ENCODE measurements at places on chromosomes 13 and 19.

GRCh38 chr13:109802936-109803335 lies 16.6 kb upstream of the IRS2 start:
- peak; percentile 23 for DNase-seq

DNA sequence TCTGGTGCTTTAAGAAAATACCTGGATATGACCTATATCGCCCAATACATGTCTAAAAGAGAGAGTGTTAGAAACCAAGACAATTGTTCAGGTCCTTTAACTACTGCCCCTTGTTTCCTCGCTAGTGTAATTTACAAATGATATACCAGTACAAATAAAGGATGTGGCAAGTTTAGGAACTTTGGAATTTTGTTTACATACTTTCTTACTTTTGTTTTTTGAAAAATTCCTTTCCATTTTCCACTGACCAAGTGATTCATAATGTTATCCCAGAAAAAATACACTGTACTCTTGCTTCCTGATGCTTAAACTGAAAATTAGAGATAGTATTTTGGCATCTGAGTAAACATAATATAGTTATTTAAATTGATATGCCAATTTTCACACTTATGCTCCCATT lies 96.8 kb upstream of the CSNK1A1L start:
- DNase-seq = no peak

DNA sequence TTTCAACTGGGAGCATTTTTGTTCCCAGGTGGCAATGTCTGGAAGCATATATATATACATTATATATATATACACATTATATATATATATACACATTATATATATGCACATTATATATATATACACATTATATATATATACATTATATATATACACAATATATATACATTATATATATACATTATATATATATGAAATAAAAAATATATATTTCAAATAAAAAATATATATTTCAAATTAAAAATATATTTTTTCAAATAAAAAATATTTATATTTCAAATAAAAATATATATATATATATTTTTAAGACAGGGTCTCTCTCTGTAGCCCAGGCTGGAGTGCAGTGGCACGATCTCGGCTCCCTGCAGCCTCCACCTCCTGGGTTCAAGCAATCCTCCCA lies 61.5 kb downstream of the ADGRE1 start:
- DNase-seq = no peak

DNA sequence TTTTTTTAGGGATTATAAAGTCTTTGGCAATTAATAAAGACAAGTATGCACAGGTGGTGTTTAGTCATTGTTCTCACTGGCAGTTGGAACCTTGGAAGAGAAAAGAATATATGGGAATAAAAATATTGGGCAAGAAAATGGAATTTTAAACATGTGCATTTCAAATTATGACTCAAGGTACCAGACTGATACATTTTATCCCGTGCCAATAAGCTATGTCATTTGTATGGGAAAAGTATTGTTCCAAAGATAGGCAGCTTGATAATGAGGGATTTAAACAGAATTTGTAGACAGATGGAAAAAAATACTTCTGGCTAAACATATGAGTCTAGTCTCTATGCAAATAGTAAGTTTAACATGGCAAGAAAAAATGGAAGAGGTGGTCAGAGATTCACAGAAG lies 169.5 kb upstream of the UFM1 start:
- DNase-seq = no peak

DNA sequence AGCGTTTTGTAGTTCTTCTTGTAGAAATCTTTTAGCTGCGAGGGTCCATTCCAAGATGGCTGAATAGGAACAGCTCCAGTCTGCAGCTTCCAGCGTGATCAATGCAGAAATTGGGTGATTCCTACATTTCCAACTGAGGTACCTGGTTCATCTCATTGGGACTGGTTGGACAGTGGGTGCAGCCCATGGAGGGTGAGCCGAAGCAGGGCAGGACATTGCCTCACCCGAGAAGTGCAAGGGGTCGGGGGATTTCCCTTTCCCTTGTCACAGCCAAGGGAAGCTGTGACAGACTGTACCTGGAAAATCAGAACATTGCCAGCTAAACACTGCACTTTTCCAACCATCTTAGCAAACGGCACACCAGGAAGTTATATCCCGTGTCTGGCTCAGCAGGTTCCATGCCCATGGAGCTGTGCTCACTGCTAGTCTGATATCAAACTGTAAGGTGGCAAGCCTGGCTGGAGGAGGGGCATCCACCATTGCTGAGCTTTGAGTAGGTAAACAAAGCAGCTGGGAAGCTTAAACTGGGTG lies 176.0 kb upstream of the SPRY2 start:
- no peak for DNase-seq

- no peak for DNase-seq
Measured at GRCh38 chr13:69648340-69649062, 459.1 kb upstream of the ATXN8OS start.

- no peak for DNase-seq
Measured at GRCh38 chr13:113954046-113954835, 19.6 kb downstream of the C13orf46 start.

DNA sequence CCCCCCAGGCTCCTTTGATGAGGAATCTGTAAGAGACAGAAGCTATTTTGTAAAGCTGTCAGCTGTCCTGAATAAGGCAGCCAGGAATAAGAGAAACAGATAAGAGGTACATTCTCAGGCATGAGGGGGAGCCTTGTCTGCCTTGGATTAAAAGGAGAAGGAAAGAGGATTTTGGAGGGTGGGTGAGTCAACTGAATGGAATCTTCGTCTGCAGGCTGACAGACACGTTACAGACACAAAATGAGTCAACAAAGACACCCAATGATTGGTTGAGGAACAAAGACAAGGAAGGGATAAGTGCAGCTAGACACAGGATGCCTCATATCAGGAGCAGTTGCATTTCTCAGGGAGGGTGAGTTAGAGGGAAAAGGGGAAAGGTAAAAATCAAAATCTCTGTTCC lies 162.5 kb downstream of the OLFM4 start:
- no peak for DNase-seq

DNA sequence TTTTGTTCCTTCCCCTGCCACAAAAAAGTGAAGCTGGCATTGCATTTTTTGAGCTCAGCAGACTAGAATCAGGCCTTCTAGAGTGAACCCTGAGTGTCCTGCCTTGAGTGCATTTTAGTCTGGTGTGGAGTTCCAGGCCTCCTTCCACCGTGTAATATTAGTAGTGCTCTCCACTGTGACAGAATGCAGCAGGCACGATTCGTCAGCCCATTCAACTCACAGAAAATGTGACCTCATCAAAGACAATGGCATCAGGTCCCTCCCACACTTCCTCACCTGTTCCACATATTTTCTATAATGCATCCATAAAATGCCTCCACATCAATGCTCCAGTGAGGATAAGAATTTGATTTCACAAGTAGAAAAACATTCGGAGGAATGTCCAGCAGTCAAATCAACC lies 227.6 kb downstream of the FGF9 start:
- DNase-seq = no peak

DNA sequence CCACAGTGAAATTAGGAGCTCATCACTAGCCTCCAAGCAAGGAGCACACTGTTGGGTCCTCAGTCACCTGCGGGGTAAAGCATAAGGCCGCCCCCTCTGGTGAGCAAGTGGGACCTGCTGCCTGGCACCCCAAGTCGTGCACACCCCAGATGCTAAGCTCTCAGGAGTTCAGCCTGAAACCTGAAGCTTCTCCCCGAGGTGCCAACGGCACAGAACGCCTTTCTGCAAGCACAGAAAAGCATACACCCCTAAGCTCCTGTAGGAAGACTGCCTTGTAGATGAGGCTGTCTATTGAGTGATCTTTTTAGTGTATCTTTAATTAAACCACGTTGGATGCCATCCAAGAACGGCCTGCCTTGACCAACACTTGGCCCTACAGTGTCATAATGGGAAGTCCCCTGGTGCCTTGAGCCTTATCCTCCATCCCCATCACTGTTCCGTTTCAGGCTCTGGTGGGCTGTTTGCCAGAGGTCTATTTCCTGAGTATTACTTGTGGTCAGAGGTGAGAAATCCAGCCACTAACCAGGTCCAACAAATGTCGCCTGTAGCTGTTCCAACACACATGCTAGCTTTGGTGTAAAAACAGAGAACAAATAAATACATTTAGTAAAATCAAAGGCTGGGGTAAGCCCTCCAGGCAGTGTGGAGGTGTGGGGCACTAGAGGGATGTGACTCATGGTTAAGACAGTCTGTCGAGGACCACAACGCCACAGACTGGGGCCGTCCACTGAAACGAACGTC lies 44.8 kb downstream of the C13orf42 start:
- DNase-seq = no peak

DNA sequence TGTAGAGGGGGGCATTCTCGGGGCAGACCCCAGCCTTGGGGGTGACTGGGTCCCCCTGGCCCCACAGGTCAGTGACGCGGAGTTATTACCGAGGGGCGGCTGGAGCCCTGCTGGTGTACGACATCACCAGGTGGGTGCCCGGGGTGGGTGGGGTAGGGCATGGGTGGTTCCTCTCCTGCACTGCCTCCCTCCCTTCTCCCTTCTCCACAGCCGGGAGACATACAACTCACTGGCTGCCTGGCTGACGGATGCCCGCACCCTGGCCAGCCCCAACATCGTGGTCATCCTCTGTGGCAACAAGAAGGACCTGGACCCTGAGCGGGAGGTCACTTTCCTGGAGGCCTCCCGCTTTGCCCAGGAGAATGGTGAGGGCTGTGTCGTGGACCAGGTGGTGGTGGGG lies 5.7 kb downstream of the RAB4B start:
- DNase-seq = no peak

DNA sequence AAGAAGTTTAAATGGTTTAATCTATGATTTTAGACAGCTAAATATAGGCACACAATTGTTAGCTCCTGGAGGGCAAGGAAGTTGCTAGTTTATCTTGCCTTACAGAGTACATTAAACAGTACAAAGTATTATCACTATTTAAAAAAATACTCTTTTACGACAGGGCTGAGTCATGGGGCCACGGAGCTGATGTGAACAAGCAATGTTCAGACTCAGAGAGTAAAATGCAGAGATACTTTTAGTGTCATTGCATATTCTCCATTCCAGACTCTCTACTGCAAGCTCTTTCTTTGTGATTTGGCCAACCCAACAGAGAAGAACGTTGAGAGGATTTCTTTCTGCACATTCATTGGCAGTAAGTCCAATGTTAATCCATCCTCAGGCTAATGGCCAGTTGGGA lies 352.4 kb downstream of the SPRY2 start:
- DNase-seq = no peak

DNA sequence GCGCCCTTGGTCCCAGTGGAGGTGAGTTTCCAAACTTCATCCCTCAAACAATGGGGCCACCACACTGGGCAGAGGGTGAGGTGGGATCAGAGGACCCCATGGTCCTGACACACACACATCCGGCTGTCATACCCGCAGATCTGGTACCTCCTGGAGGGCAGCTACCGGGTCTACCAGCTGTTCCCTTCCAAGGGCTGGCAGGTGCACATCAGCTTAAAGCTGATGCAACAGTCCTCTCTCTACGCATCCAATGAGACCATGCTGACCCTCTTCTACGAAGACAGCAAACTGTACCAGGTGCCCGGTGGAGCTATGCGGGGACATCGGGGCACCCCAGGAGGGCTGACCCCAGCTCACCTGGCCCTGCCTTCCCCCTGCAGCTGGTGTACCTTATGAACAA lies 14.0 kb upstream of the PSMD8 start:
- DNase-seq = no peak

DNA sequence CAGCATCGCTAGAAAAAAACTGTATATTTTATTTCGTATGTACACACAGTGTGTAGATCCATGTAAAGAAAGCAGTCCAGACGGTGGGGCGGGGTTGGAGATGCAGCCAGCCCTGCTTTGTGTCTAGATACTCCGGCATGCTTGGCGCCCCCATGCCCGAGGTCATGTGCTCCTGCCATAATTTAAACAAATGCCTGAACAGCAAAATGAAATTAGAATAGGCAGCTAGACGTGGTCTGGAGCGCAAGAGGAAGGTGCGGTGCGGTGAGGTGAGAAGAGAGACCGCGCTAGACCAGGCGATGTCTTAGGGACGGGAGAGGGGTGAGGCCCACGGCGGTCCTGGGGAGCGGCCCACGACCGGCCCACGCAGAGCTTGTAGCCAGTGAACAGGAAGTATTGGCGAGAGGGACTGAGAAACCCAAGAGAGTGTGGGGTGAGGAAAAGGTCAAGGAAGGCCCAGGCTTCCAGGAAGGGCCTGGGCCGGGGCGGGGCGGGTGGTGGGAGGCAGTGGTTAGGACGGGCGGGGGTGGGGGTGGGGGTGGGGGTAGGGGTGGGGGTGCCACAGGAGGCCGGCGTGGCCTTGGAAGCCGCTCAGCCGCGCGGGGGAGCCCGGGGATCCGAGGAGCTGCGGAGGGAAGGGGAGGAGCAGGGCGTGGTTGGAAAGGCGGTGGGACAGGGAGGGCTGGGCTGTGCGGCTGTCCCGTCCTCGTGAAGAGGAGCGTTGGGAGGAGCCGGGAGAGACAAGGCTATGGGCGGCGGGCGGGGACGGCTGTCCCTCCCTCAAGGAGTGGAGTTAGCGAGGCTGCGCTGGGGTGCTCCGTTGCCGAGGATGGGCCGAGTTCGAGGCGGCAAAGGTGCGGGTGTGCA lies 254.7 kb upstream of the SGCG start:
- DNase-seq = no peak

- no peak for DNase-seq
Measured at GRCh38 chr13:37365496-37365895, 233.1 kb downstream of the POSTN start.

DNA sequence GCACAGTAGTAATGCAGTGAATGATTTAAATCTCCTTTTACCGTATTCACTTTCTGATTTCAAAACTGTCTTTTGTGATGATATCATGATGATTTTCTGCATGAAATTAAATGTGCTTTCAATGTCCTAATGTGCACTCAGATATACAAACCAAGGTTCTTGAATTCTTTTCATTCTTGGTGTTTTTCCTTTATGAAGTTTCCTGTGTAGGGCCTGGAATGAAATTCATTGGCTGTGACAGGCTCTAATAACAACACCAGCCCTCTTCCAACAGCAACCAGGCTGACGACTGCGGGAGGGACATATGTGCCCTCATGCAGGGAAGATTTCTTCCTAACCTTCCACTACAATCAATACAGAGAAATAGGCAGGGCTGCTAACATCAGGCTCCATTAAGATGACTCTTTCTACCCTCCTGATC lies 1052.0 kb downstream of the DIAPH3 start:
- DNase-seq = no peak

- peak; percentile 18 for DNase-seq
Measured at GRCh38 chr19:28874742-28875141, 338.2 kb downstream of the UQCRFS1 start.

- no peak for DNase-seq
Measured at GRCh38 chr13:82467626-82468025, 1414.6 kb downstream of the SLITRK1 start.

DNA sequence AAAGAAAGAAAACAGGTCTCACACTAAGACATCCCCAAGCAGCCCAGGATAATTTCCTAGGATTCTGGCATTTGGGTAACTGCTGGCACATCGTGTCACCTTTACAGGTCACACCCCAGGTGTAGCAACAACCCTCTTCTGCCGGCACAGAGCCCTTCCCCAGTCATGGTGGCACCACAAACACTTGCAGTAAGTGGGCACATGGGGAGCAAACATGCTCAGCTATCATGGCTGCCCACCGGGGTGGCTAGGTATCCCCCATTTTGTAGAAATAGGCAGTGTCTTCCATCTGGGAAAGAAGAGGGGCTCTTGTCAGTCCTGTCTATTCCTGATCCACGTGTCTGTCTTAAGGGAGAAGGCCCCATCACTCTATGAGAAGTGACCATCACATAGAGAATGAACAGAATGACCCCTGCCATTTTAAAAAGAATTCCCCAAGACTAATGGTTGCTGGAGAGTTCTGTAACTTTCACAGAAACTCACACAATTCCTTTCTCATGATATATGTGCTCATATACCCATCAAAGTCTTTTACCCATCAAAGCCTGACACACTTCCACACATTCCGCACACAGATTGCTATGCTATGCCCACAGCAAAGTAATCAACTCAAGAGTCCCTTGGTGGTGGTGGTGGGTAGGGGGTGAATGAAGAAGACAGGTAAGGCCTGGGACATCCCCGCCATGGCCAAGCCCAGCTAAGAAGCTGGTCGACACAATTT lies 33.3 kb downstream of the BRD4 start:
- no peak for DNase-seq

All from SHP77 treated with DMSO at 0.1 percent for 48 hours (cell line).